ENCODE measurements at places on chromosomes 12 and 14.
A peak's percentile ranks its signal among the peaks of the same experiment; 100 is the strongest.

DNA sequence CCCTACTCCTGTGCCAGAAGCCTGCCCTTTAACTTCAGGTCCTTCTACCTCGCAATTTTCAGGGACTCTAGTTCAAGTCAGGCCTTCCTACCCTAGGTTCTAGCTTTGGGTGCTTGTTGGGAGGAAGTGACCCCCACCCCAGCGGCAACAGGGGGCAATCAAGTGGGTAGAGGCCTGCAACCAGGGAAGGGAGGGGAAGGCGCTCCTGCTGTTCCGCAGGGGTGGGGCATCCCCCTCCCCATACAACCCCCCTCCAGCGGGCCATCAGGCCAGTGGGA, 204 bp upstream of the PRPH start:
- DNase-seq = no peak

- no peak for DNase-seq
These were observed 223.2 kb downstream of the PPM1H start for GRCh38 chr12:62711631-62712241.

DNA sequence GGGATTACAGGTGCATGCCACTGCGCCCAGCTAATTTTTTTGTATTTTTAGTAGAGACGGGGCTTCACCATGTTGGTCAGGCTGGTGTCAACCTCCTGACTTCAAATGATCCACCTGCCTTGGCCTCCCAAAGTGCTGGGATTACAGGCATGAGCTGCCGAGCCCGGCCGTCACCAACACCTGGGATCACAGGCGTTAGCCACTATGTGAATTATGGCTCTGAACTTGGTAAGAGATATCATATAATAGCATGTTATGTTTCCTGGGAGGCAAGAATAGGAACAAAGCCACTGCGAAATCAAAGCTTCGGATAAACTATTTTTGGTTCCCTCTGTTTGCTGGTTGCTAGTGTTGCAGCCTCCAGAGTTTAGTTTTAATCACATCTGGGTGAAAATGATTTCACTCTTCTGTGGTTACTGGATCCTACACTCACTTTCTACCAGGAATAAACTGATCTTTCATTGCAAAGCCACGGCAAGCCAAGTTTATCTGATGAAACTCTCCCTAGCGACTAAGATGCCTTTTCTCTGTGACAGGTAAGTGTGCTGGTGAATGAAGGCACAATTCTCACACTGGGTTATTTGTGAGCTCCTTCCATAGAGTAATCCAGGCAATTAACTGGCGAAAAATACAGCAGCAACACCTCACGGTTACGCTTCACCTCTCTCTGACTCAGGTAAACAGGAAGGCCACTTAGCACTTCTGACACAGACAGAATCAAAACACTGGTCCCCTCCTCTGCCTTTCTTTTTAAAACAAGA, 16.7 kb downstream of the SNRNP35 start:
- no peak for DNase-seq

DNA sequence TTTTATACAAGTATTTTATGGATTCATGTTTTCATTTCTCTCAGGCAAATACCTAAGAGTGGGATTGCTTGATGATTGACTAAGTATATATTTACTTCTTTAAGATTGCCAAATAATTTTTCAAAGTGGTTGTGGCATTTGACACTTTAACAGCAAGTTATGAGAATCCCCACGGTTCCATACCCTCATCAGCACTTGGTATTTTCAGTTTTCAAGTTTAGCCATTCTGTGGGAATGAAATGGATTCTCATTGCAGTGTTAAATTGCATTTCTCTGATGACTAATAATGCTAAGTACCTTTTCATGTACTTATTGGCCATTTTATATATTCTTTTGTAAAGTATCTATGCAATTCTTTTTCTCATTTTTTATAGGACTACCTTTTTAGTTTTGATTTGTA, 301.5 kb upstream of the DIO3 start:
- DNase-seq = no peak

DNA sequence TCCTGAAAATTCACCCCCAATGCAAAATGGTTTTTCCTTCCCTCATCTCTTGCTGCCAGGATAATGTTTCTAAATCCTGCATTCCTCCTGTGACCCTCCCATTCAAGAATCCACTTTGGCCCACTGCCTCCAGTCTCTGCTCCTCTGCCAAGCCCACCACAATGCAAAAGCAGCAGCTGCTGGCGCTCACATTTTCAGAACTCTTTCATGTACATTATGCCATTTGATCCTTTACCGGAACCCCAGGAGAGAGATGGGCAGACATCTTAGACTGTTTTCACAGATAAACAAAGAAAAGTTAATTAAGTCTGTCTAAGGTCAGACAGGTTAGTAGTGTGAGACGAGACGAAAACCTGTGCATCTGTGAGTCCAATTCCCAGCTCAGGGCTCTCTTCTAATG, 12.9 kb downstream of the LRIG3 start:
- no peak for DNase-seq

- no peak for DNase-seq
These were observed 129.4 kb upstream of the NPAS3 start for GRCh38 chr14:32809255-32809654.

- no peak for DNase-seq
These were observed 66.4 kb downstream of the TESC start for GRCh38 chr12:117032593-117033381.

GRCh38 chr12:116821291-116821690, 60.0 kb downstream of the HRK start:
- DNase-seq = no peak

GRCh38 chr14:106395456-106396050, 869.2 kb downstream of the TMEM121 start:
- DNase-seq = no peak

DNA sequence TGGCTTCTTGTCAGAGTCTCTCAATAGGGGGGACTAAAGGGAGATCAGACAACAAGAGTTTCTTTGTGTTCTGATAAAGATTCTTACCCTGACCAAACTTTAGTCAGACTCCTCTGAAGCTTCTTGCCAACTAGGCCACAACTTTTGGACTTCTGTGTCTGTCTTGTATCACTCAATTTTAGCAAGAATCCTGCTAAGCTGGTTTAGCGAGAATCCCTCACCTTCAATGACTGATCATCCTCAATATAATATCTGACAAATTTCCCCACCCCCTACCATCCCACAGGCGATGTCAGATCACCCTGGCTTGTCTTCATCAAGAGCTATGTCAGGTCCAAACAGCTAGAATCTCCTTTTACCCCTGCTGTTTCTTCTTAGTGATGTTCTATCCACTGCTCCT, 215.2 kb downstream of the RASSF9 start:
- no peak for DNase-seq

DNA sequence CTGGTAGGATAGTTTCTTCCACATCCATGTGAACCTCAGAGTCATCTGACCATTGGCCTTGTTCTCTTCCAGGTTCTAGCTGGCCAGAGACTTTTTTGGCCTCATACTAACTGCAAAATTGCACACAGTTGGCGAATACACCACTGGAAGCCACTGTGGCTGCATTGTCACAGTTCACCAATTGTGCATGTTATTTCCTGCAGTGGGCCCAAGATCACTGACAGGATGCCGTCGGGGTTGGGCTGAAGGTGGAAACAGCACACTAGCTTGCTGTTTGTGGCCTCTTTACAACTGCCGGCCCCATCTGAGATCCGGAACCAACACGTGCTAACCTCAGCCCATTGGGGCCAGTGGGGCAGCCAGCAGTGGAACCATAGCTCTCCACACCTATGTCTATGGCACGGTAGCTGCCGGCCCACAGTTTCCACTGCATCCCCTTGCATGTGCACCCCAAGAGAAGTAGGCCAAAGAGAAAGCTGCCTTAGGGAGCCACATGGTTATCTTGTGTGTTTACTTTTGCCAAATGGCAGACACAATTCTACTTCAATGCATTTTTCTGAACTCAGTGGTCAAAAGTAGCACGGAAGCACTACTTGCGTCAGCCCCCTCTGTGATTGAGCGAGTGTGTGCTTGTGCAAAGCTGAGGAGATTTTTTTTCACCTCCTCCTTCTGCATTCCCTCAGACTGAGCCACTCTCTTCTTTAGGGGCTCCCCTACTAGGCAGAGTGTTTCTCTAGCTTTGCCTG, 464.0 kb downstream of the RAD51B start:
- DNase-seq = peak; percentile 78

GRCh38 chr14:21534576-21534975, 8.4 kb upstream of the SALL2 start:
- no peak for DNase-seq

- DNase-seq = no peak
These were observed 117.3 kb upstream of the LMNTD1 start for GRCh38 chr12:25670076-25671055.

DNA sequence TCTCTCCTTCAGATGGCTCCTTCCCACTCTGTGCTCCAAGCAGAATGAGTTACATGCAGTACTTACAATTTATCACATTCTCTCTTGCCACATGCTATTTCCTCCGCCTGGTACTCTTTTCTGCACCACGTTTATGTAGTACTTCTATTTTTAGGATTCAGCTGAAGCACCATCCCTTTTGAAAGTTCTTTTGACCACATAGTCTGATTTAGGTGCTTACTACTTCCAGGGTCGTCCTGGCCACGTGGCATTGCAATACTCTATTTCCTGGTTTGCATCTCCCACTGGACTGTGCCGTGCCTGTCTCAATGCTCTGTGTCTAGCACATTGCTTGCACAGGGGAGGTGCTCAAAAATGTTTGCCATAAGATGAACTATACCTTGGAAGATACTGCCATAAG, 16.3 kb upstream of the TBC1D30 start:
- DNase-seq = no peak

GRCh38 chr12:121866331-121866730, 7.7 kb upstream of the HPD start:
- no peak for DNase-seq

- DNase-seq = peak; percentile 38
These were observed 8.9 kb downstream of the ANG start for GRCh38 chr14:20697273-20698017.

DNA sequence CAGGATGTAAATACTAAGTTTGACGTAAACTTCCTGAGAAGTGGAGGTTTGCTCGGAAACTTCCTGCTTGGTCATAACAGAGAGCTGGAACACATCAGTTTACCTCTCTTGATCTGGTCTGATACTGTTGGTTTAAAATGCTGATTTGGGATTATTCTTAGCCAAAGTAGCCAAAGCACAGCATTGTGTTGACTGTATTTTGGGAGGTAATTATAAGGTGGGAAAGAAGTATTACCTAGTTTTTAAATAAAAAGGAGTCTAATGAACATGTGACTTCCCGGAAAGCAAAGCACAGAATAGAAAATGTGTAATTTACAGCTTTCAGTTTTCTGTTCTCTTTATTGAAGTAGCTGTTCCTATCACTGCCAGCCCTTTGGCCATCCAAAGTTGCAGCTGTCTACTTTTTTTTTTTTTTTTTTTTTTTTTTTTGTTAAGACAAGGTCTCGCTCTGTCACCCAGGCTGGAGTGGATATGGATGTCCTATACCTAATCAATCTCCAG, 52.2 kb upstream of the SRP54 start:
- DNase-seq = peak; percentile 41

- DNase-seq = no peak
These were observed 26.4 kb downstream of the MOK start for GRCh38 chr14:102278631-102278935.

DNA sequence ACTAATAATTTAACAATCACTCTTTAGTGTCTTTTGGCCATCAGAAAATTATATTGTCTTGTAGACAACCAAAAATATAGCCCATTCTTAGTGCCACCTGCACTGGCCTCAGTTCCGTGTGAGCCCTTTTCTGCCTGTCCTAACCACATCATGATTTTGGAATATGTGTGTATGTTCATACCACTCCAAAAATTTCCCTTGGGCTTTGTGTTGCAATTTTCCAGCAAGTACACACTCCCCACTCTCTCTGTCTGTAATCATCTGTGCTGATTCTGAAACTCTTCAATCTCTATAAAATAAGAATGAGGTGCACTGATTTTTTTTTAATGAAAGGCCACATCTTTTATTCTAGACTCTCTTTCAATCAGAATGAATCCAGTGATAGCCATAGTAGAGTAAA, 196.0 kb downstream of the PIK3C2G start:
- DNase-seq = no peak

DNA sequence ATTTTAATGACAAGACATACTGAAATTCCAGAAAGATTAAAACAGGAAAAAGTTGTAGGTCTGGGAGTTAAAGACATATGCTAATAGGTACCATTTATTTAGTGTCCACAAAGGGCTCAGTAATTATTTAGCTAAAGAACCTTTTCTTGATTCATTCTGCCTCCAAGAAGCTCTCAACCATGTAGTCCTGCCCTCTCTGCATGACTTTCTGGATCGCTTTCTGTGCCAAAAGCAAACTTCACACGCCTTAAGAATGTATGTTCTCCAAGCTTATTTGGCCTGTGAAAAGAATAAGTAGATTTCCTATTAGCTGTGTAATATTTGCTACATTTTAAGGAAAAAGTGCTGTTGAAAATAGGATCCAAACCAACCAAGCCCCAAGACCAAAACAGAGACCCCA, 291.7 kb downstream of the C12orf75 start:
- no peak for DNase-seq

DNA sequence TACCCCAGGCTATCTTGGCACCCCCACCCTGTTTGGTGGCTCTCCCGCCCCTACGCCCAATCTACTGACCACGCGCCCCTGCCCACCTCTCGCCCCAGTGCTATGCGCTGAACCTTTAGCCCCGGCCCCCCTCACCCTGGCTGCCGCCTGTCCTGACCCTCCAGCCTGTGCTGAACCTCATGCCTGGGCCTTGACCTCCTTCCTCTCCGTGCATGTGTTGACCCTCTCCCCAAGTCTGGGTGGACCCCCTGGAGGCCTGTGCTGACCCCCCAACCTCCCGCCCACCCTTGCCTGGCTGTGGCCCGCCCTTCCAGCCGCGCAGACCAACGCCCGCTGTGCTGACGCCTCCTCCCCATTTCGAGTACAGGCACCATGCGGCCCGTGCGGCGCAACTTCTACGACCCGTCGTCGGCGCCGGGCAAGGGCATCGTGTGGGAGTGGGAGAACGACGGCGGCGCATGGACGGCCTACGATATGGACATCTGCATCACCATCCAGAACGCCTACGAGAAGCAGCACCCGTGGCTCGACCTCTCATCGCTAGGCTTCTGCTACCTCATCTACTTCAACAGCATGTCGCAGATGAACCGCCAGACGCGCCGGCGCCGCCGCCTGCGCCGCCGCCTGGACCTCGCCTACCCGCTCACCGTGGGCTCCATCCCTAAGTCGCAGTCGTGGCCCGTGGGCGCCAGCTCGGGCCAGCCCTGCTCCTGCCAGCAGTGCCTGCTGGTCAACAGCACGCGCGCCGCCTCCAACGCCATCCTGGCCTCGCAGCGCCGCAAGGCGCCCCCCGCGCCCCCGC, 20.7 kb downstream of the DTX1 start:
- DNase-seq = no peak

DNA sequence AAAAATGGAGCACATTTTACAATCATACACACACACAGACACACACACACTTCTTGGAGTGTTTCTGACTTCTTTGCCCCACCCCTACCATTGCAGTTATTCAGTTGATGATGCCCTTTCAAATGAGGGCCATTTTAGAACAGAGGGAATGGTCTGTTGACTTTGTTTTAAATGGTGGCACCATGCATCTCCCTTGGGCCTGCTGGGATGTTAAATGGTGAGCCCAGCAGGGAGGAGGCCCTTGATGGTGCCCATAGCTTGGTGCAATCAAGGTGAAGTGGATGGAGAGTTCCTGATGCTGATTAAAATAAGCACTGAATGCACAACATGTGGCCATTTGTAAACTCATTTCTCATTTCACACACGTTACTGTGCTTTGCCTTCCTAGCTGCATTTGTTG, 13.3 kb downstream of the C12orf75 start:
- DNase-seq = no peak
